C1 segment of cervical spinal cord (tissue), 14 donors: ENCODE measurements at places on chromosomes 16 and 17.

- DNase-seq = no peak
Measured at GRCh38 chr17:60311936-60312335, 80.0 kb downstream of the USP32 start.

GRCh38 chr17:61972311-61972710, 44.5 kb upstream of the INTS2 start:
- DNase-seq = no peak

DNA sequence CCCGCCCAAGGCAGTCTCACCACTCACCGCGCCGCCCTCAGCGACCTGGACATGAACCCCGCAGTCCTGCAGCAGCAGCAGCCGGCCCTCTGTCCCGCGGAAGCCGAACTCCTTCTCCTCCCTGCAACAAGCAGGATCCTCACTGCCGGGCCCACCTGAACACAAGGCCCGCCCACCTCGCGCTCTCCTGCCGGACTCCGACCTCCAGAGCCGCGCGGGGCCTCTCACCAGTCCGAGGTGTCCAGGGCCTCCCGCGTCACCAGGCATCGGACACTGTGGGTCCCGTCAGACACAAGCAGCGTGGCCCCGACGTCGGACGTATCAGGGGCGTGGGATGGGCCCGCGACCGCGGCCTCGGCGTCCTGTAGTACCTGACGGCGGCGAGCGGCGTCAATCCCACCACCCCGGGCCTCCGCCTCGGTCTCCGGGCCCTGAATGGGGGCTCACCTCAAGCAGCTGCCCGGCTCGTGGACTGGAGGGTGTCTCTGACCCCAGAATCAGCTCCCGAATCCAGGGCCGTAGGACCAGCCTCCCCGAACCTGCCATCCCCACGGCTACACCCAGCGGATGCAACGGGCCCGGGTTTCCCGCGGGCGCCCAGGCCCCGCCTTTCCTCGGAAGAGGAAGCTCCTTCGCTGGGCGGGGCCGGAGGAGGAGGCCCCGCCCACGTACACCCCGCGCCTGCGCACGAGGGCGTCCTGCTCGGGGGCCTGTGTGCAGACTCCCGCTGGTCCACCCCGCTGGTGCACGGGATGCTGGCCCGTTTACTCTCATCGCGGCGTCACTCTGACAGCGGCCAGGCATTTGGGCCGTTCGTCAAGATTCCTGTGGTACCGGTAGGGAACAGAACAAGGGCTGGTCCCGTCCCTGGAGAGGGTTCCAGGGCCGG, at the start of gene ACD:
TSS of gene ACD (minus strand) at position 586 of the 889 bp plus-strand sequence. CDS start at position 546, 40 bp downstream.
- DNase-seq = peak; percentile 91

DNA sequence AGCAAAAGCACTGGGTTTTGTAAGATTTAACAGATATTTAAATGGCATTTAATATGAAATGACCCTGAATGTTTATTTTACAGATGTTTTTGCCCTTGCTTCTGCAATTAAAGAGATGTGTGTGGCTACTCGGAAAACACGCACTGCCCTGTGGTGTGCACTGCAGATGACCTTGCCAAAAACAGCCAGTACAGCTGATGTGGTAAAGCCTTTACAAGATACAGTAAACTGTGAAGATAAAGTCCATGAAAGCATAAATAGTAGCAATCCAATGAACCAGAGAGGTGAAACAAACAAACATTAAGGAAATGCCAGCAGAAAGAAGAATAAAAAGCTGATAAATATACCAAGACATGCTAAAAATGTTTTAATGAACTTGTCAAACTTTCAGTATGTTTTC, 15.7 kb downstream of the CCDC43 start:
- no peak for DNase-seq

GRCh38 chr17:62718429-62718828, 89.7 kb downstream of the MARCHF10 start:
- DNase-seq = no peak

GRCh38 chr16:84324434-84325262, 30.0 kb downstream of the WFDC1 start:
- no peak for DNase-seq

DNA sequence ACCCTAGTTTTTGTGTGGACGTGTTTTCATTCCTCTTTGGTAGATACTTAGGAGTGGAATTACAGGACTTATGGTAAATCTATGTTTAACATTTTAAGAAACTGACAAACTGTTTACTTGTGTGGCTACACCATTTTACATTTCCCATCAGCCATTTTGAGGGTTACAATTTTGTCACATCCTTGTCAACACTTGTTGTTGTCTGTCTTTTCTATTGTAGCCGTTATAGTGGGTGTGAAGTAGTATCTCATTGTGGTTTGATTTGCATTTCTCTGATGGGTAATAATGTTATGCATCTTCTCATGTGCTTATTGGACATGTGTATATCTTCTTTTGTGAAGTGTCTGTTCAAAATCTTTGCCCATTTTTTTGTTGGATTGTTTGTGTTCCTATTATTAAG, 4.5 kb downstream of the FTO start:
- DNase-seq = no peak

GRCh38 chr16:66484453-66485213, 57.5 kb downstream of the BEAN1 start:
- no peak for DNase-seq

GRCh38 chr17:77506371-77506991, 365.7 kb downstream of the SEC14L1 start:
- DNase-seq = no peak

GRCh38 chr17:79559111-79559887, 51.6 kb downstream of the RBFOX3 start:
- DNase-seq = no peak

DNA sequence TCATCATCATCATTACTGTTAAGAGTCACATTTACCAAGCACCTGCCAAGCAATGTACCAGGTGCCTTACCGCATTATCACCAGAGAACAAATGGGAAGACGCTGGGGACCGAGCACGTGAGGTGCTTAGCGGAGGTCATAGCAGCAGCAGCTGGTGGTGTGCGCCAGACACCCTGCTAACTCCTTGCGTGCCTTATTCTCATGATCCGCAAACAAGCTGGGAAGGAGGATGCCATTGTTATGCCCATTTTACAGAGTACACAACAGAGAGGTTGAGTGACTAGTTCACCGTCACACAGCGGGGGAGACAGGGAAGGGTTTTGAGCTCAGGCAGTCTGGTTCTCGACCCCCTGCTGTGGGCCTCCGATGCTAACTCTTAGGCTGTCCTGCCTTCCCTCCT, 7.3 kb downstream of the ATP2A3 start:
- no peak for DNase-seq

- DNase-seq = no peak
Measured at GRCh38 chr17:38536661-38537060, 69.1 kb downstream of the SRCIN1 start.

DNA sequence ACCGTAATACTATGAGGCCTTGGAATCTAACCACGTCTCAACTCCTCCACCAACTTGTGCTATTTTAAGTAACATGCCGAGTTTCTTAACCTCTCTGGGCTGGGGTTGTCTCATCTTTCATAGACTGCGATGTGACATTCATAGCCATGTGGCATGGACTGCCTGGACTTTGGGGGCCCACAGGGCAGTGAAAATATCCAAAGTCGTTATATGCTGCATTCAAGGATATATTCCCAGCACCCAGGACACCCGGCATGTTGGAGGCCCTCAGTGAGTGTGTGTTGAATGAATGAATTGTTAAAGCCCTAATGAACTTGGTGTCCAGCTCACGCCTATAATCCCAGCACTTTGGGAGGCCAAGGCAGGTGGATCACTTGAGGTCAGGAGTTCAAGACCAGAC, 203.1 kb downstream of the CBLN1 start:
- DNase-seq = no peak

DNA sequence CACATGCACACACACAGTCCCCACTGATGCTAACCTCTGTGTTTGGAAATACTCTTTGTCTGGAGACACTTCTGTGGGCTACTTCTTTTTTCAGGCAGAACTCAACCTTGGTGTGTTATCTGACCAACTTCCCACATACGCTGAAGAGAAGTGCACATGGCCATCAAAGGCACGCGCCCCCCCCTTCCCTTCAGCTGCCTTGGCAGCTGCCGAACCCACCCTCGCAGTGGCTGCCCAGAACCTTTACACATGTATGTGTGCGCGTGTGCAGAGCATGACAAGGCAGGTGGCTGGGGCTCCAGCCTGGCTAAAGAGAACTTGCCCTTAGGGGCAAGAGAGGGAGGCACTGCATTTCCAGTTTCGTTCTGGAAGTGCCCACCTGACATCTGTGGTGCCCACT, 3.9 kb downstream of the RAPGEFL1 start:
- DNase-seq = no peak

- DNase-seq = peak; percentile 71
Measured at GRCh38 chr17:40062329-40063186, at the start of gene THRA. TSS of gene THRA (plus strand) at chr17:40062965. CDS start at chr17:40074489, 11,524 bp downstream.

DNA sequence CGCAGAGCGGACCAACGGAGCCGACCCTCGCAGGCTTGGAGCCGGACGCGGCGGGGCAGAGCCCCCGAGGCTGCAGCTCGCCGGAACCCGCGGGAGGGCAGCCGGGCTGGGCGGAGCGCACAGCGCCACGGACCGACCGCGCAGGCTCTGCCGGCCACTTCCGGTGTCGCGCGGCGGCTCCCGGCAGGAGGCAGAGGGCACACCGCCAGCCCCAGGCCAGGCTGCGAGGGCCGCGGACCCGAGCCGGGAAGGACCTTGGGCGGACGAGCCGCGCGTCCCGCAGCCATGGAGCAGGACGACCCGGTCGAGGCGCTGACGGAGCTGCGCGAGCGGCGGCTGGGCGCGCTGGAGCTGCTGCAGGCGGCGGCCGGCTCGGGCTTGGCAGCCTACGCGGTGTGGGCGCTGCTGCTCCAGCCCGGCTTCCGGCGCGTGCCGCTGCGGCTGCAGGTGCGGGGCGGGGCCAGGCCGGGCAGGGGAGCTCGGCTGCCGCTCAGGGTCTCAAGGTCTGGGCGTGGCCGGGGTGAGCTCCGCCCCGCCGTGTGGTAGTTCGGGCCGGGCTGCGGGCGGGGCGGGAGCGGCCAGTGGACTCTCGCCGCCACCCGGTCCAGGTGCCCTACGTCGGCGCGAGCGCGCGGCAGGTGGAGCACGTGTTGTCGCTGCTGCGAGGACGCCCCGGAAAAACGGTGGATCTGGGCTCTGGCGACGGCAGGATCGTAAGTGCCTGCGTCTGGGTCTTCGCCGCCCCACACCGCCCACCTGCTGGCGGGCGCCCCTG, at the start of gene ANTKMT:
TSS of gene ANTKMT (plus strand) at position 157 of the 775 bp plus-strand sequence. CDS start at position 286, 129 bp downstream.
- DNase-seq = peak; percentile 88

DNA sequence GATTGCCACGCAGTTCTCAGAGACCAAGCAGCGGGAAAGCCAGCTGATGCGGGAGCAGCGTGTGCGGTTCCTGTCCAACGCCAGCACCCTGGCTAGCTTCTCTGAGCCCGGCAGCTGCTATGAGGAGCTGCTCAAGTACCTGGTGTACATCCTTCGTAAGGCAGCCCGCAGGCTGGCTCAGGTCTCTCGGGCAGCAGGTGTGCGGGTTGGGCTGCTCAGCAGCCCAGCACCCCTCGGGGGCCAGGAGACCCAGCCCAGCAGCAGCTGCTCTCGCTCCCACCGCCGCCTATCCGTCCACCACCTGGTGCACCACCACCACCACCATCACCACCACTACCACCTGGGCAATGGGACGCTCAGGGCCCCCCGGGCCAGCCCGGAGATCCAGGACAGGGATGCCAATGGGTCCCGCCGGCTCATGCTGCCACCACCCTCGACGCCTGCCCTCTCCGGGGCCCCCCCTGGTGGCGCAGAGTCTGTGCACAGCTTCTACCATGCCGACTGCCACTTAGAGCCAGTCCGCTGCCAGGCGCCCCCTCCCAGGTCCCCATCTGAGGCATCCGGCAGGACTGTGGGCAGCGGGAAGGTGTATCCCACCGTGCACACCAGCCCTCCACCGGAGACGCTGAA, 15.2 kb downstream of the CACNA1G start:
- no peak for DNase-seq

GRCh38 chr16:21197112-21197511, 14.3 kb downstream of the ZP2 start:
- DNase-seq = no peak

- DNase-seq = no peak
Measured at GRCh38 chr16:6964679-6965078, 368.0 kb upstream of the RBFOX1 start.

DNA sequence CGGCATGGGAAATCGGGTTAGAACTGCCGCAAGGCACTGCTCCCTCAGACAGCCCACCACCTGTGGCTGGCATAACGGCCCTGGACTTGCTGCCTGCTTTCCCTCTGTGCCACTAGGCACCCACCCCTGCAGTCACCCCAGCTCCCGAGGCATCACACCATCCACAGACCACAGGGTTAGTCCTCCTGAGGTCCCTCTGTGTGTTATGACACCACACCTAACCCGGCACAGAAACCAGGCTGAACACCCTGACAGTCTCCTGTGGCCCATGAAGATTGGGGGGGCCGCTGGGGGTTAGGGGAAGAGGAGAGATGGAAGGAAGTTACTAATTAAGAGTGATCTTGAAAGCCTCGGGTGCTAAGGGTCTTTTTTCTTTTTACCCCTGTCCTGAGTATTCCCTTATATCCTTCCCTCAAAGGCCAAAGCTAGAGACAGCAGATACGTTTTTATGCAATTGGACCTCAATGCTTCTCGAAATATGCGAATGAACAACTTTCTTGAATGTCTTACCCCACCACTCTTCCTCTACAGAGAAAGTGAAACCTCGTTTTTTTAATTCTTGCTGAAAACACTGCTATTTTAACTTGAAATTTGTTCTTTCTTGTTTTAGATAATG, 7.0 kb downstream of the CYTH1 start:
- DNase-seq = peak; percentile 13

DNA sequence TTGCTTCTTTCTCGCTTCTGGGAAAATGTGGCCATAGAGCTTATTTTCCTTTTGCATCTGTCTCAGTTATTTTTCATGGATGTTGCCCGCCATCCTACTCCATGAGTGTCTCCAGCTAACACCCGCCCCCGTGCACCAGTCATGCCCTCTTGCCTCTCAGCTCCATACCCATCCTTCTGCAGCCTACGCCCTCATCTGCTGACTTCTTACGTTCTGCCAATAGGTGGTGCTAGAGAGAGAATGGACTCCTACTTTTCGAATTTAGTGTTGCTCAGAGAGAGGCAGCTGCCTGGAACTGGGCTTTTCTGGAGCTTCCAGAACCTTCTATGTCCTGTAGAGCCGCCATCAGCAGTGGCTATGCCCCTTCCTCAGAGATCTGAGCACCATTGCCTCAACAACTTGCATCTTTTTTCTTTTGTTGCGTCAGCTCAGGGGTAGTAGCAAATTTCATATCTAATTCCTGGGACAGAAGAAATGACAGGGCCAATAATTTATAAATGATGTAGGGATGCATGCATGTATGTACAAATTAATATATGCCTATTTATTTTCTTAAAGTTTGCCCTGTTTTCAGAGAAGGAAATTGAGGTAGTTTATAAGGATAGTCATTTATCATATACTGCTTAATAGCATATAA, 119.7 kb upstream of the MYOCD start:
- no peak for DNase-seq
